CD4-positive, alpha-beta memory T cell (primary cell): ENCODE measurements at places on chromosomes 2 and 18.

DNA sequence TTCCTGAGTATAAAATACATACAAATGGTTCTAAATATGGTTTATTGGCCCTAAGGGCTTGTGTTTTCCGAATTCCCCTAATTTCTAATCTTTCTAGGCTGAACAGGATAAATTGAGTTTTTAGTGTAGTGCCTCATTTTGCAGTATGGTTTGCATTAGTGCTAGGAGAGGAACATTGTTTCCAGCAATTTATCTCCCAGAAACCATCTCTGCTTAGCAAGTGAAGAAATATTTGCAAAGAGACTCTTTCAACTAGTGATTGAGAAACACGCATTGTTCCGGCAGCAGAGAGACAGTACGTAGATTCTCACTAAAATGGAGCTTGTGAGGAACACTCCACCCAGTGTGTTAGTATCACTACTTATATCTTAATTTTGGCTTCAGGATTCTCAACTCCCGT, 177.8 kb upstream of the EPAS1 start:
- DNase-seq = no peak

DNA sequence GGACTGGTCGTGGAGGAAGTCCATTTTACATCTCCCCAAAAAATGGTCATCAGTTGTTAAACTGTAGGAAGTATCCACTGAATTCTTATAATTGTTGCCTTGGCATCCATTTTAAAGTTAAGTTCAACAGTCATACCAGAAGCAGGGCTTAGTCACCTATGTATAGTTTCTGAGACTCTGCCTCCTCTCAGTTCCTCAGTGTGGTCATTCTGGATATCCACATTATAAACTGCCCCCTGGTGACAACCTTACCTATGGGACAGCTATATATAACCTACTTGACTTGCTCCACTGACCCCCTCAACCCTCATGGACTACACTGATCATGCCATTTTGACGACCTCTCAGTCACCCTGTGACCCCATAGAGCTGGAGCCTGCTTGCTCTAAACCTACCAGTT, 617.0 kb downstream of the LRP1B start:
- DNase-seq = no peak

DNA sequence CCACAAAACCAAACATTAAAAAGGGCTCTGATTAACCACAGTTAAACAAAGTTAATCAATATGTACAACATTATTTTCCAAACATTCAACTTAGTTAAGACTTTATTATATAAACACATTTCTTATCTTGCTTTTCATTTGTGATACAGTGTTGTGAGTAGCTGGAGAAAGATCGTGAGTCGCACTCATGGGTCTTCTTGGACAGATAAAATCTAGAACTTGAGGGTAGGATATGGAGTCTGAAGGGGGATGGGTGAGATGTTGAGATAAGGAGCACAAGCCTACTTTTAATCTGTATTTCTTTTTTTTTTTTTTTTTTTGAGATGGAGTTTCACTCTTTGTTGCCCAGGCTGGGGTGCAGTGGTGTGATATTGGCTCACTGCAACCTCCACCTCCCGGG, 22.6 kb upstream of the TMEM214 start:
- DNase-seq = no peak

DNA sequence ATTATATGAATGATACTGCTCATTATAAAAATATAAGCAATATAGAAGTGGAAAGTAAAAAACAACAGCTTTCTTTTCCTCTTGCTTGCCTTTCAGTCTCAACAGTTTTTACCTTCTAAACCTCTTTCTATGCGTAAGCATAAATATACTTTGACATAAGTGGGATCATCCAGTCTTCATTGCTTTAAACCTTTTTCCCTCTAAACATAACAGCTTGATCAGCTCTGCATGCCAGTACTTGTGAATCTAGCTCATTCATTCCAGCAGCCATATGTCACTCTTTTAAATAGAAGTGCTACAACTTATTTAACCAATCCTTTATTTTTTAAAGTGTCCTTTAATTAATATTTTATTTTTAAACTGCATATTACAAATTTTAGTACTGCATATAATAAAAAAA, 88.1 kb downstream of the TTC27 start:
- DNase-seq = no peak

DNA sequence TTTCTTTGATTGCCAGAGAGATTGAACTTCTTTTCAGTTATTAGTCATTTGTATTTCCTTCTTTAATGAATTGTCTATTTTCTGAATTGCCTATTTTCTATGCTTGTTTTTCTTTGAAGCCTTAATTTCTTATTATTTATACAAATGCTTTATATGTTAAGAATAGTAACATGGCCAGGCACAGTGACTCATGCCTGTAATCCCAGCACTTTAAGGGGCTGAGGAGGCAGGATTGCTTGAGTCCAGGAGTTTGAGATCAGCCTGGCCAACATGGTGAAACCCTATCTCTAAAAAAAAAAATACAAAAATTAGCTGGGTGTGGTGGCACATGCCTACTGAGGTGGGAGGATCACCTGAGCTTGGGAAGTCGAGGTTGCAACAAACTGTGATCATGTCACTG, 4.7 kb upstream of the RAB11FIP5 start:
- DNase-seq = no peak

DNA sequence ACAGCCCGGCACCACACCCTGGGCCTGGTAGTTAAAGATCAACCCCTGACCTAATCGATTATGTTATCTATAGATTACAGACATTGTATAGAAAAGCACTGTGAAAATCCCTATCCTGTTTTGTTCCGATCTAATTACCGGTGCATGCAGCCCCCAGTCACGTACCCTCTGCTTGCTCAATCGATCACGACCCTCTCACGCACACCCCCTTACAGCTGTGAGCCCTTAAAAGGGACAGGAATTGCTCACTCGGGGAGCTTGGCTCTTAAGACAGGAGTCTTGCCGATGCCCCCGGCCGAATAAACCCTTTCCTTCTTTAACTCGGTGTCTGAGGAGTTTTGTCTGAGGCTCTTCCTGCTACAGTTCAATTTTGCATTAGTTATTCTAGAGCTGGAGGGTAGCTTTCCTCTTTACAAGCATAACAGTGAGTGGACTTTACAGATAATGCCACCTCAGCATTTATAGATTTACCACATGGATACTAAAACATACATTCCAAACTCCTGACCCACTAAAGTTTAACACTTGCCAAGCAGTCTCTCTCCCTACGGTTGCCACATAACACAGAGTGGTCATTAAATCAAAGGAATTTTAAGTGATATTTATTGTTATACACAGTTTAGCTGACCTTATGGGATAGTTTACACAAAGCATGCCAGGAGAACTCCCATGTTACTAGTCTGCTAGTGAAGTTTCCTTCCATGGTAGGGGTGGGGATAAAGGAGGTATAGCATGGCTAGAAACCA, 101.0 kb downstream of the EVA1A start:
- DNase-seq = no peak

DNA sequence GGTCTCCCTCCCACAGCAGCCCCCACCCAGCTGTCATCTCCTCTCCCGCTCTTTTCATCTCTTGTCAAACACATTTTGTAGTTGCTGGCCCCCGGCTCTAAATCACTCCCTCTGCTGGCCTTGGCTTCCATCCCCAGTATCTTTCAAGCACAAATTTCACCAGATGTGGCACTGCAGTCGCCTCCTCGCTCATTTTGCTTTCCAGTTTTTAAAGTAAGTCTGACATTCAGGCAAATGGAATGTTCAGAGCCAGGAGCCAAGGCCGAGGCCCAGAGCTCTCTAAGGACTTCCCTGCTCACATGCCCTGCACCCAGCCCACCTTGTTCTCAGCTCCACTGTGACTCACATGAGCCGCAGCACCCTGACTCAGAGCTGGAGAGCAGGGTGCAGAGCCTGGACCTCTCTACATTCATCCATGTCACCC, 158.4 kb downstream of the GALNT14 start:
- no peak for DNase-seq

GRCh38 chr2:58893656-58894351, 652.7 kb upstream of the FANCL start:
- DNase-seq = no peak

GRCh38 chr2:207156451-207157161, 9.1 kb downstream of the KLF7 start:
- DNase-seq = no peak

DNA sequence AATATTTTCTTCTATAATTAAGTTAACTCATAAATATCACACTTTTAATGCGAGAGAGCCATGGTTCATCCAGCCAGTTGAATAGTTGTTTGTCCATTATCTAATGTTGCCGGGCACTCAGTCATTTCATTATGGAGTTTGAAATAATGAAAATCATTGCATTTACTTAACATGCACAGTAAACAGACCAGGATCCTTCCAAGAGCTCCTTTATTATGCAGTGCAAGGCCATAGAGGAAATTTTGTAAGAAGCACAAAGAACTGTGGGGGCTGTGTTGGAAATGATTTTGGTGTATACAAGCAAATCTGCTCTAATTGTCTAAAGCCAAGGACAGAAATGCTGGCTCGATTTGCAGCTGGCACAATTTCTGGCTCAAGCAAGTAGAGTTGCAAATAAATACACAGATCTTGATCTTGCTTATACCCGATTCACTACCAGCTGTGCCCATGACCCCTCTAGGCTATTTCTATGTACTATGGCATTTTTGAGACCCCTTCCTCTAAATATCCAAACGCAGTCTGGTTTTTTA, 400.3 kb upstream of the HNRNPA3 start:
- DNase-seq = no peak

GRCh38 chr2:118613737-118614136, 233.7 kb downstream of the EN1 start:
- no peak for DNase-seq

GRCh38 chr2:174738841-174739240, 25.4 kb downstream of the CHRNA1 start:
- DNase-seq = no peak

DNA sequence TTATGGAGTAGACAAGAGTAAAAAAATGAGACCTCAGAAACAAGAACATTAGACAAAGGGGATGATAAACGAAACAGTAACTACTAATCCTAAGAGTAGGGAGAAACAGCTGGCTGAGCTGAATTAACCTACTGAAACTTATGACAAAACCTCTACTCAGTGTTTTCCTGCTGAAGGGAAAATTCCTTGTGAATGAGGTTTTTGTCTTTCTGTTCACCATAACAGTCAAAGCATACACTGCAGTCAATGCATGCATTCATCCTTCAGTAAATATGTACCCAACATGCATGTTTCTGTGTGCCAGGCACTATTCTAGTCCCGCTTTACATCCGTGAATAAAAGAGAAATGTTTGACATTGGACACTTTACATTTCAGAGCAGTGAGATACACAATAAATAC, 805.6 kb upstream of the KLHL29 start:
- DNase-seq = no peak

- no peak for DNase-seq
Measured at GRCh38 chr2:172967036-172967982, 108.3 kb upstream of the MAP3K20 start.

- no peak for DNase-seq
Measured at GRCh38 chr18:12599966-12600365, 57.9 kb downstream of the SPIRE1 start.

GRCh38 chr18:27887711-27888495, 289.0 kb downstream of the CDH2 start:
- DNase-seq = no peak

- no peak for DNase-seq
Measured at GRCh38 chr2:241901500-241902351, 32.2 kb downstream of the RTP5 start.

DNA sequence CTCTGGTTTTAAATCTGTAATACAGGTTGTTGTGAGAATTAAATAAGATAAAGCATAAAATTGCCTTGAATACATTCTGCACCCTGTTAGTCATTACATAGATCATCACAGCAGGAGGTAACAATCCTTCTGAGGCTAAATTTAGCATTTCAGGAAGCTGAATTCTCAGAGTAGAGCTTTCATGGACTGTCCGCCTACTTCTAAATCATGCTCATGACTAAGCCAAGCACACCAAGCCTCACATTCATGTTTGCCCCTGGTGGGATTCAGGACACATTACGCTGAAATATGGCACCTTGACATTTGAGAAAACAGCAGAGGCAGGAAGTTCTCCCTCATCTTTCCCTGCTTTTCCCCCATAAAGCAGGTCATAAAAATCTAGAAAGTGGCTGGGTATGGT, 16.6 kb upstream of the PIK3C3 start:
- DNase-seq = no peak

DNA sequence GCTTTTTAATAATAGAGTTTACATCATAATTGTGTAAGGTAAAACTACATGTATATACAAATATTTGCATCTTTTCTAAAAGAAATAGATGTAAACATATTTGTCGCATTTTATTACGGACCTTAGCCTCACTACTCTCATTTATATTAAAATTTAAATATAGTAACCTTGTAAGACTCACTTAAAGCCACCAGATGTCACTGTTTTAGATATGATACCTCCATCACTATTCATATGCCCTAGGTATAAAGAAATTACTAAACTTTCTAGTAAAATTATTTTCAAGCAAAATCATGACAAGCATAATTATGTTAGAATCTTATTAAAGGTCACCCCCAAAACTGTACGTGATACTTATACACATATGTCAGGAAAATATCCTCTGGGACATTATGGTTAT, 674.3 kb upstream of the REG3G start:
- DNase-seq = no peak

GRCh38 chr2:24972315-24972961, 683 bp upstream of the DNAJC27 start:
- peak; percentile 50 for DNase-seq

GRCh38 chr2:157032017-157032416, 225.5 kb upstream of the GALNT5 start:
- no peak for DNase-seq

GRCh38 chr18:7890075-7890474, 323.0 kb downstream of the PTPRM start:
- DNase-seq = no peak

DNA sequence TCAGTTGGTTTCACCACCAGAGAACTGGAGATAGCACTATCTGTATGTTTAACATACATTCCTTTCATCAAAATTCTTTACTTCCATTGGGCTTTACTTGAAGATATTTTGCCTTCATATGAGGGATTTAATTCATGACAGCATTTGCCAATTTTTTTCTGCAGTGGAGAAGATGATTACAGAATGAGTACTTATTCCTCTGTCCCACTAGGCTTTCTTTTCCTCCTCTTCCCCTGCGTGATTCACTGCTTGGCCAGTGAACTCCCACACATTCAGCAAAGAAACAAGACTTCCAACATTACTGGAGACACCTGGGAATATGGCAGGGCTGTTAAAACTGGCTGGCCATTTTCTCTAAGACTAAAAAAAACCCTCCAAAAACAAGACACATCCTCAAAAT, 425.8 kb upstream of the KCNH7 start:
- DNase-seq = no peak

DNA sequence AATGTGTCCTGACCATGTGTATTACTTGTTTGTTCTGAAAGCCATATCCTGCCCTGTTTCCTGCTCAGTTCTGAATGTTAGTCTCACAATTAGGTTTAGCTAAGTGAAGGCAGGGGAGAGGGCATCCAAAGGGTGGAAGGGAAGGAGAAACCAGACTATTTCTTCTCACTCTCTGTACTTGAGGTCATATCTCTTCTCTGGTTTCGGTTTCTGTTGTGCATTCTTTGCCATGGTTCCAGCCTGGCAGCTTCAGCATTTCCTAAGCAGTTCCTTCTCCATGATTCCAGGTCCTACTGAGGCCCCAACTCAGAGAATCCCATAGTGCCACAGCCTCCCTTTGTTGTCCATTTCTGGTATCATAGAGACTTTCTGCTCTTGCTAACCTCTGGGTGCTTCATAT, 40.3 kb upstream of the HNMT start:
- no peak for DNase-seq
